ENCODE measurements at places on chromosomes 13 and 19.

DNA sequence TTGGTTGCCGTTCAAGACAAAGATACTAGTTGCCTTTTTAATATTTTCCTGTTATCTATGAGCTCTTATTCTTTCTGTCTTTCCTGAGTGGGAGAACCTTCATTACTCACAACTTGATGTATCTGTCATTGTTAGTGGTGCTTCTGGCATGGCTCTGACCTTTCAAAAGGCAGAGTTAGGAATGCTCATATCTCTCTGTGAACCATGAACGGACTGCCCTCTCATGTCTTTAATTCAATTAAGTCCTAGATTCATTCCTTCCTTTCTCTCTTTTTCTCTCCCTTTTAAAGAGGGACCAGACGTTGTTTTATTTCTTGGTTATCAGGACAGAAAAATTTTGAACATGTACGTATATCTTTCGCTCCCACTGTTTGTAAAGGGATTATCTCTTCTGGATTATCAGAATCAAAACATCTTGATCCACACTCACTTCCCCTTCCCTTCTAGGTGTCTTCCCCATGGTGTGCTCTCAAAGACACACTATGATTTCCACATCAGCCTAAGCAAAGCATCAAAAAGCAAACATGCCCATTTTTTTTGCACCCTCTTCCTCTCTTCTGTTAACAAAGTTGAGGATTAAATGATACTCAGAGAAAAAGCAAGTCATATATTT is 90.3 kb downstream of the LRCH1 start:
- no peak for DNase-seq

GRCh38 chr13:46389457-46390451 is 2.7 kb upstream of the RUBCNL start:
- DNase-seq, result no peak

DNA sequence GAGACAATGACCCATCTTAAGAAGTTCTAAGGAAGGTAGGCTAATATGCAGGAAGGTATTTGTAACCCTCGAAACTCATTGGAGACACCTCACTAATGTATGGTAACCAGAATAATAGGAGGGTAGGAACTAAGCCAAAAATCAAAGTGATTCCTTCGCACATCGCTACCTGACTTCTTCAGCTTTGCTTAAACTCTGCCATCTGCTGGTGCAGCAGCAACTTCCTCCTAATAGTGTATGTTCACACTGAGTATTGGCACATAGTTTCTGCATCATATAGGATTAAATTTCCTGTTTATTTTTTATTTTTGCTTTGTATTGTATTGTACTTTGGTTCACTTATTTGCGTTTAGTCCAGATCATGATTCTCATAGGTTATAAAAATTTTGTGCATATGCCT is 676.2 kb downstream of the GPC5 start:
- no peak for DNase-seq

GRCh38 chr13:25762795-25763377 is 288.9 kb downstream of the SHISA2 start:
- DNase-seq, result no peak
